HFFc6 (cell line): ENCODE measurements at places on chromosomes 12 and 14. TPM values are rescaled to one million over a fixed set of nuclear protein-coding genes. Genes with fewer than 3 reads are reported as not detected.

- H3K27me3 ChIP-seq = no peaks in the 10 kb centered on the region
- no peak overlapping the region for H3K4me3 ChIP-seq
- no peak overlapping the region for H3K27ac ChIP-seq
- no peaks in the 10 kb centered on the region for H3K36me3 ChIP-seq
- peak; percentile 3 for DNase-seq
Measured at GRCh38 chr12:63206909-63207308, 55.9 kb upstream of the AVPR1A start.

- DNase-seq = no peak
- H3K4me1 ChIP-seq = no peaks in the 10 kb centered on the region
- H3K36me3 ChIP-seq = no peaks in the 10 kb centered on the region
- no peak overlapping the region for H3K4me3 ChIP-seq
- no peak overlapping the region for H3K27ac ChIP-seq
Measured at GRCh38 chr14:101098641-101099040, 195.1 kb upstream of the RTL1 start.

DNA sequence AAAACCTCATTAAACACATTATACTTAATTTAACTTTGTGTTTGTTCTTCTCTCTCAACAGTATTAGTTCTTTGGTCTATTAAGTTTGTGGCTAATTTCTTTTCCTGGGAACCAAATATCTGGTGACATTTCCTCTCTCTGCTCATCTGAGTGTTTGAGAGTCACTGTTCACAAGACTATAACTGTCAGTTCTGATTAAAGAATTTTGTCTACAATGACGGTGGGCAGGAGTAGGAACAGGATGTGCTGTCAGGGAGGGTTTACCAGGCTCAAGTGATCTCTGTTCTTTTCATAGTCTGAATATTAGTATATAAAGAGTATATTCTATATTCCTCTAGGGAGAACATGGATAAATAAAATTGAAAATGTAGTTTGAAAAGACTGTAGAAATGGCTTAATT is 92.9 kb downstream of the ALG10B start:
- H3K36me3 ChIP-seq = no peaks in the 10 kb centered on the region
- no peaks in the 10 kb centered on the region for H3K4me1 ChIP-seq
- no peak overlapping the region for H3K27ac ChIP-seq
- DNase-seq = no peak
- H3K27me3 ChIP-seq = no peaks in the 10 kb centered on the region

DNA sequence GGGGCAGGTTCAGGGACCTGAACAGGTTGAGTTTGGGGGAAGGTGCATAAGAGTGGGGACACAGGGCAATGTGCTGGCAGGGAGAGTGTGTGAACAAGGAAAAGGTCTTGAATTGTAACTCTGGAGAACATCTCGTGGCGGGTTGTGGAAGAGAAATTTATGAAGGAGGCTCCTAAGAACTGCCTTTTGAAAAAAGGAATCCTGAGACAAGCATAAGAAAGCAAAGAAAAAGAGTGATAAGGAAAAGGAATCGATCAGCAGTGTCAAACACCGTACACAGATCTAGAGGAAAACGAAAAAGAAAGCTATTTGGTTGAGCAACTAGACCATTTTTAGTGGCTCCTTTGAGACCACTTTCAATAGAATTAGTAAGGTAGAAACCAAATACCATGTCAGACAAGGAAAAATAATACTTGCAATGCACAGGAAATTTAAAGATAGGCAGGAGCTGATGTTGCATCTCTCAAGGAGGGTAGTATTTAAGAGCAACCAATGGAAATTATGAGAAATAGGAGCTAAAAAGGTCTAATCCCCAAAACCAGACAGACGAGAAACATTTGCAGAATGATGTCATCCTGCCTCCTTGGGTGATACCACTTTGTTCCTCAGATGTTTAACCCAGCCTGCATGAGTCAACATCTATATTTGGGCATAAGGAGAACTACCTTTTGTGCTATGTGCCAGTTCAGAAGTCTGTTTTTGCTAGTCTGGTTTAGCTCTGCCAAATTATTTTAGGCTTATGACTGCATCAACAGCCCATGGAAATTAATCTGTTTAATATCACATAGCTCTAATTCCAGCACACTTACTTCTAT is 64.5 kb upstream of the STK38L start:
- H3K36me3 ChIP-seq = no peaks in the 10 kb centered on the region
- H3K27ac ChIP-seq = peak overlapping the region; percentile 66

DNA sequence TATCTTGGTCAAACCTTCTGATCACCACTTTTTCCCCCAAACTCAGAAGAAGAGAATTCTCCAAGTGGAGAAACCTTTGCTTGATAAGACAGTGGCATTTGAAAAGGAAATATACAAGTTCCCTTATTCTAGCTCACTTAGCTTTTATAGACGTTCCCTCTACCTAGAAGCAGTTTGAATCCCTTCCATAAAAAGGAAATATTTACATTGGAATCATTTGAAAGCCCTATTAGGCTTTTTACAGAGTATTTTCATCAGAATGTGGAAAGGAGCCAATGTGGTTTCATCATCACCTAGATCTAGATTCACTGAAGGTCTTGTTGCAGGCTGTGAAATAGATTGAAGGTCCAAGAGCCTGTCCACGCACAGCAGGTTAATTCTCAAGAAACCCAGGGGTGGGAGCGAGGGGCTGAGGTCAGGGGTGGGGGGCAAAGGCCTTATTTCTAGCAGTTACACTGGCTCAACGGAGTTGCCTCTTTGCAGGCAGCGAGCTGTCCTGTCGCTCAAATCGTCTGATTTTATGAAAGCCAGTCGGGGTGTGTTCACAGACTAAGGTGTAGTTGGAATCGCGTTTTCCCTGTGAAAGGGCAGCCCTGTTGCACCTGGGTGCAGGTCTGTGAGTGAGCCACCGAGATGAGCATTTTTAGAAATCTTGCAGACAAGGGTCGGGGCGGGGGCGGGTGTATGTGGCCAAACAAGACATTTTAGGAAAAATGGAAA is 45.6 kb downstream of the AACS start:
- peaks cover 8% of the 10 kb centered on the region; the same call in 1 of the 2 replicates for H3K4me1 ChIP-seq
- H3K4me3 ChIP-seq = no peak overlapping the region
- DNase-seq = no peak
- peaks cover 7% of the 10 kb centered on the region for H3K36me3 ChIP-seq
- H3K27me3 ChIP-seq = no peaks in the 10 kb centered on the region; the same call in 1 of the 2 replicates

The KRT77 gene
- total RNA-seq = not detected in 3 replicates

The ANAPC7 gene
- 48.3 to 59.1 TPM (median 48.7 TPM) in 3 replicates for total RNA-seq

The PAPLN gene
- total RNA-seq = 1.5 to 3.0 TPM (median 2.5 TPM) in 3 replicates

The AMHR2 gene
- not detected in 3 replicates for total RNA-seq
